ENCODE measurements at places on chromosomes 16 and 17.

DNA sequence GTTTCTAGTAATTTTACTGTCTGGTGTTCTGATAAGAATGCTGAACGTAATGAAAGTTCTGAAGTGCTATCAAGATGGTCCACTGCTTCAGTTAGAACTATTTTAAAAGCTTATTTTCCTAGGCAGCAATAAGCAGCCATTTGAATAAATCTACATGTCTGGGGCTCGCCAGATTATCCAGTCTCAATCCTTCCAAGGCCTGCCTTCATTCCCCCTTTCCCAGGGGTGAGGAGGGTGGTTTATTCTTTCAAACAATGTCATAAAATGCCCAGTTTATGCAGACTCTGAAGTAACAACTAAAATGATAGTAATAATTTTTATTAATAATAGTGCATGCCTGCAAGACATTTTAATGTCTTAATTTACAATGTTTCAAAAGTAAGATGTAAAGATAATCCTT is 2.4 kb downstream of the CDH11 start:
- H3K36me3 ChIP-seq = peaks cover 3% of the 10 kb centered on the region
- H3K4me1 ChIP-seq = peaks cover 12% of the 10 kb centered on the region
- peak overlapping the region; percentile 79 for H3K27ac ChIP-seq
- H3K4me3 ChIP-seq = peak overlapping the region; percentile 93

GRCh38 chr17:49891271-49891670 is 43.4 kb upstream of the TAC4 start:
- H3K27me3 ChIP-seq = peaks cover 64% of the 10 kb centered on the region
- H3K4me1 ChIP-seq = peaks cover 4% of the 10 kb centered on the region
- no peak overlapping the region for H3K27ac ChIP-seq
- no peak overlapping the region for H3K4me3 ChIP-seq
- no peak for DNase-seq
- H3K36me3 ChIP-seq = no peaks in the 10 kb centered on the region

DNA sequence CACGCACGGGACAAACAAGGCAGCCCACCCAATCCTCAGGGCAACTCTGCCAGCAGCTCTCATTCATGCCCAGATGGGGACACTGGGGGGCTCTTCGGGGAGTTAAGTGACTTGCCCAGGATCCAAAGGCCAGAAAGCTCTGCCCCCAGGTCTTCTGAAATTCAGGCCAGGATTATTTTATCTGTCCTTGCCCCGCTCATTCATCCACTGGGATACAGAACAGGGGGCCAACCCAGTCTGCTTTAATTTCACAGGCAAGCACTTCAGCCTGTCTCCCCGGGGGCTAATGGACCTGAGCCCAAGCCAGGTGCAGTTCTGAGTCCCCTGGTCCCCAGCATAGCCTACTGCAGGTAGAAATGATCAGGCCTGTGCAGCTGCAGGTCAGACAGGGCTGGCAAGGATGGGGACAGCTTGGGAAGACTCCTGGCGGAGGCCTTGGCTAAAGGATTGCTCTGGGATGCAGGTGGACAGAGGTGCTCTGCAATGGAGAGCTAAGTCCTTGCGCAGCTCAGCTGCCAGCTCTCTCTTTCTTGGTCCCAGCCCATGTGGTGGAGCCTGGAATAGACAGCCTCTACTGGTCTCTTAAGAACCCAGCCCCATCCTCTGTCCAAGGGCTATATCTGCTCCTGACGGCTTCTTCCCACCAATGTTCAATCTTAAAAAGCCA is 766 bp upstream of the B3GNT9 start:
- peaks cover 33% of the 10 kb centered on the region for H3K36me3 ChIP-seq
- H3K4me1 ChIP-seq = peaks cover 44% of the 10 kb centered on the region
- peak; percentile 24 for DNase-seq
- H3K27ac ChIP-seq = no peak overlapping the region
- H3K27me3 ChIP-seq = peaks cover 32% of the 10 kb centered on the region

- H3K27ac ChIP-seq = no peak overlapping the region
- H3K4me3 ChIP-seq = no peak overlapping the region
- peaks cover 15% of the 10 kb centered on the region for H3K36me3 ChIP-seq
Observed at GRCh38 chr17:68033636-68034451, 1.7 kb upstream of the KPNA2 start.

DNA sequence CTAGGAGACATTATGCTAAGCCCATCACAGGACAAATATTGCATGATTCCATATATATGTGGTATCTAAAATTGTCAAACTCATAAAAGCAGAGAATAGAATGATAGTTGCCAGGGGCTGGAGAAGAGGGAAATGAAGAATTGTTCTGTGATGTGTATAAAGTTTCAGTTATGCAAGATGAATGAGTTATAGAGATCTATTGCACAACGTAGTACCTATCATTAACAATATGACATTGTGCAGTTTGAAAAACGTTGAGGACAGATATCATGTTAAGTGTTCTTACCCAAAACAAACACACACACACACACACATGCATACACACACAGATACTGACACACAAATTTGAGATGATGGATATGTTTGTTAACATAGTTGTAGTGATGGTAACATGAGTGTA is 871.6 kb upstream of the GOT2 start:
- H3K4me3 ChIP-seq = no peak overlapping the region
- DNase-seq = no peak
- no peak overlapping the region for H3K27ac ChIP-seq
- no peaks in the 10 kb centered on the region for H3K36me3 ChIP-seq
- H3K27me3 ChIP-seq = no peaks in the 10 kb centered on the region
- no peaks in the 10 kb centered on the region for H3K4me1 ChIP-seq

- H3K4me1 ChIP-seq = peaks cover 9% of the 10 kb centered on the region
- H3K27me3 ChIP-seq = no peaks in the 10 kb centered on the region
- H3K4me3 ChIP-seq = no peak overlapping the region
- no peaks in the 10 kb centered on the region for H3K36me3 ChIP-seq
- no peak for DNase-seq
Observed at GRCh38 chr17:31073411-31073810, 21.4 kb upstream of the NF1 start.

DNA sequence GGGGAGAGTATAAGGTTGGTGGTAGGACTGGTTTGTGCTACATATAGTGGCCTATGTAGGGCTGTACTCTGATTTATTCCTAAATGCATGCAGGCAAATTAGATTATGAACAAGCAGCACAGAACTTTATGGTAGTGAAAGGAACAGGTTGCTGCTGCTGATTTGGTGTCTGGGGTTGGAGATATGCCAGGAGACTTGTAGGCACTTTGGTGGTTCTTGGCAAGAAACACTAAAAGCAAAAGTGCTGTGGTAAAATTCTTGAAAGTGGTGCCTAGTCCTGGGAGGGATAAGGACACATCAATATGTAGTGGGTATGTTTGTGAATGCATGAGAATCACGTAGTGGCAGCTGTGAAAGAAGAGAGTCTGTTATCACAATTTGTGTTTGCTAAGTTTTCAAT is 2126.0 kb downstream of the TP53TG3F start:
- H3K27ac ChIP-seq = no peak overlapping the region
- no peak for DNase-seq
- H3K36me3 ChIP-seq = no peaks in the 10 kb centered on the region

- no peak overlapping the region for H3K27ac ChIP-seq
- no peaks in the 10 kb centered on the region for H3K27me3 ChIP-seq
- peaks cover 2% of the 10 kb centered on the region for H3K4me1 ChIP-seq
- DNase-seq = peak; percentile 18
Observed at GRCh38 chr17:49739641-49740271, 24.2 kb downstream of the FAM117A start.

GRCh38 chr17:68399638-68400403 is 57.5 kb downstream of the WIPI1 start:
- peak overlapping the region; percentile 67 for H3K4me3 ChIP-seq
- DNase-seq = peak; percentile 96
- no peaks in the 10 kb centered on the region for H3K36me3 ChIP-seq
- H3K4me1 ChIP-seq = peaks cover 7% of the 10 kb centered on the region
- H3K27me3 ChIP-seq = no peaks in the 10 kb centered on the region

GRCh38 chr16:47082099-47082865 is 61.5 kb downstream of the NETO2 start:
- H3K27ac ChIP-seq = no peak overlapping the region
- H3K4me1 ChIP-seq = peaks cover 2% of the 10 kb centered on the region
- no peak overlapping the region for H3K4me3 ChIP-seq
- DNase-seq = no peak
- no peaks in the 10 kb centered on the region for H3K36me3 ChIP-seq
- no peaks in the 10 kb centered on the region for H3K27me3 ChIP-seq

GRCh38 chr16:66159987-66160386 is 206.5 kb upstream of the CDH5 start:
- H3K4me1 ChIP-seq = peaks cover 5% of the 10 kb centered on the region
- H3K36me3 ChIP-seq = no peaks in the 10 kb centered on the region
- H3K27me3 ChIP-seq = peaks cover 3% of the 10 kb centered on the region
- H3K27ac ChIP-seq = no peak overlapping the region
- H3K4me3 ChIP-seq = no peak overlapping the region
- peak; percentile 24 for DNase-seq

DNA sequence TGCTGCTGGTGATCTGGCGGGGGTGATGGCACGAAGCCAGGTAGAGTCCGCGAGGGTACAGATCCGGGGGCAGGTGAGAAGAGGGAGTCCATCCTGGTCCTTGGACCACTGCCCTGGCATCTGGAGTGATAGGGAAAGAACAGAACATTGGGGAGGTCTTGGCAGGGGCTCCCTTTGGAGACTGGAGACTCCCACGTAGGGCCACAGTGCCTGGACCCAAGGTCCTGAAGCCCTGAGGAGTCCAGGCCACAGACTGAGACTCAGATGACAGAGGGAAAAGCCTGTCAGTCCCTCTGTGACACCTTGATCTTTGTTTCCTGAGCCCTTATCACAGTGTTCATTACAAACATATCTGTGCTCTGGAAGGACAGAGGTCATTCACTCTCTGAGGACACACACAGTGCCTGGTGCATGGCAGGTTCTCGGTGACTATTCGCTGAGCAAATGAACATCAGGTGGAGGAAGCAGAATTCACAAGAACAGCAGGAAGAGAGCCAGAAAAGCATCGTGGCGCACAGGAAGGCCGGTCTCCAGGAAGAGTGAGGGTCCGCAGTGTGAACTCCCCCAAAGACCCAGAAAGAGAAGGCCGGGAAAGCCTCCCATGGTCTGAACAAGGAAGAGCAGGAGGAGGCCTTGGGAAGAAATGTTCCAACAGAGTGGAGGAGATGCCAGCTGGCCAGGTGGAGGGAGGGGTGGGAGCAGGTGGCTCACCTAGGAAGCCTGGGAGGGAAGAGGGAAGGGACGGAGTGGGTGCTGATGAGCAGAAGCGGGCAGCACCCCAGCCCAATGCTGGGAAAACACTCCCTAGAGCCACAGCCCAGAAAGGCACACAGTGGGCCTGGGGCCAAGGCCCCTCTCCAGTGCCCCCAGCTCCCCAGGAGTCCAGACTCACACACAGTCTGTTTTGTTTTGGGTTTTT is 20.5 kb downstream of the PEMT start:
- H3K27ac ChIP-seq = no peak overlapping the region
- no peak for DNase-seq
- peaks cover 19% of the 10 kb centered on the region for H3K36me3 ChIP-seq
- no peak overlapping the region for H3K4me3 ChIP-seq

DNA sequence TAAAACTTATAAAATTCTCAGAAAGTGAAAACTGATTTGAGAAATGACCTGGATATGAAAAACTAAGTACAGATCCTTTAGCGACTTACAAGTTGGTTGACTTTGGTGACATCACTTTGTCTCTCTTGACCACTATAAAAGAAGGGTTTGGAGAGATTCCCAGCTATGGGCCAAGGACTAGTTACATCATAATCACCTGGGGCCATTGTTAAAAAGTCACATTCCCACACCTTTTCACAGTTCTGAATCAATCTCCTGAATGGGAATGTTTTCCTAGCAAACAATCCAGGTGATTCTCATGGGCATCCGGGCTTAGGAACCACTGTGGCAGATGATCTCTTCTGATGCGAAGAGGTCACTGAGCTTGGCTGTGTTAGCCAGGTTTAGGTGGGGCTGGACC is 620 bp upstream of the VWA3A start:
- H3K36me3 ChIP-seq = no peaks in the 10 kb centered on the region
- no peak overlapping the region for H3K27ac ChIP-seq
- H3K27me3 ChIP-seq = peaks cover 3% of the 10 kb centered on the region
- no peak for DNase-seq

DNA sequence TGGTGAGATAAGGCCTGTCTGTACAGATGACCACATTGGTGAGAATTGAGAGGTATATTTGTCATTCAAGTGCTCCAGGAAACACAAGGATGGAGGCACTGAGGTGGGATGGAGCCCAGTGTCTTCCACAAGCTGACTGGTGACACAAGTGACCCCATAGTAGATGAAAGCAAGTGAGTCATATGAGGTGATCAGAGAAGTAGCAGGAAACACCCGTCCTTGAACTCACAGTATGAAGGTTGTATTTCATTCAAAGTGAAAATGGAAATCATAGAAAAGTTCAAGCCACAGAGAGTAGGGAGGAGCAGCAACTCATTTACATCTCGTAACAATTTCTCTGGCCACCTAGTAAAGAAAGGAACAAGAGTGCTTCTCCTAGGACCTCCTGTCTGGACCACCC is 609.8 kb downstream of the HS3ST4 start:
- no peaks in the 10 kb centered on the region for H3K36me3 ChIP-seq
- H3K4me1 ChIP-seq = no peaks in the 10 kb centered on the region
- no peak overlapping the region for H3K4me3 ChIP-seq
- no peak for DNase-seq
- no peaks in the 10 kb centered on the region for H3K27me3 ChIP-seq

- no peak for DNase-seq
- peaks cover 13% of the 10 kb centered on the region for H3K27me3 ChIP-seq
- H3K4me1 ChIP-seq = no peaks in the 10 kb centered on the region
- H3K36me3 ChIP-seq = no peaks in the 10 kb centered on the region
- no peak overlapping the region for H3K27ac ChIP-seq
Observed at GRCh38 chr17:27268394-27269085, 25.4 kb upstream of the WSB1 start.

- no peak for DNase-seq
- H3K36me3 ChIP-seq = no peaks in the 10 kb centered on the region
- H3K27ac ChIP-seq = no peak overlapping the region
- H3K4me1 ChIP-seq = no peaks in the 10 kb centered on the region
- no peak overlapping the region for H3K4me3 ChIP-seq
Observed at GRCh38 chr17:79215631-79216030, 141.0 kb downstream of the ENGASE start.

GRCh38 chr17:29959658-29960337 is 18.4 kb downstream of the EFCAB5 start:
- H3K4me3 ChIP-seq = no peak overlapping the region
- H3K4me1 ChIP-seq = no peaks in the 10 kb centered on the region
- DNase-seq = no peak
- no peaks in the 10 kb centered on the region for H3K36me3 ChIP-seq
- no peak overlapping the region for H3K27ac ChIP-seq

DNA sequence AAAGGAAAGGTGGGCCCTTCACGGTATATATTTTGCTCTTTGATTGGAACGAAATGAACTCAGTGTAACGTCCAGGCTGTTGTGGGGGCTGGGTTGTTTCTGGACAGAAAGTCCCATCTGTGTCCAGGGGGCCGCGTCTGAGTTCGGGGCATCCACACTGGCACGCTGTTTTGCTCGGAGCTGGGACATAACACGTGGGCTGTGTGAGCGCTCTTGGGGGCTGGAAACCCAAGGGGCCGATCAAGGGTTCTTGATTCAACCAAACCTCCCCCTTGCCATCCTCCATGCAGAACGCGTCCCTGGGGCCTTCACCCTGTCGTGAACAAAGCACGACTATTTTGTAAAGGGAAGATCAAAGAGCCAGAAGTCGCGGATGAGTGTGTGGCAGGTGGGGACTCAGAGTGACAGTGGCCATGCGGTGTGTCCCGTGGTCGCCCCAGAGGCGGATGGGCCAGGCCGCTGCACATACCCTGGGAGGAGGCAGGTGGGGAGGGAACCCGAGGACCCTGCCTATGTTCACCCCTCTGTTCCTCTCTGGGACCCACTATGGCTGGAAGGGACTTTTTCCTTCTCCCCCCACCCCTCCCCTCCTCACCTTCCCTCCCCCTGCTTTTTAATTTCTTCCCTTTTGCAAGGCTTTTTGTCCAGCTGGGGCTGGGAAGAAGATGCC is 387.2 kb downstream of the SEC14L1 start:
- DNase-seq = no peak
- peaks cover 43% of the 10 kb centered on the region for H3K27me3 ChIP-seq
- no peaks in the 10 kb centered on the region for H3K36me3 ChIP-seq
- H3K4me1 ChIP-seq = peaks cover 16% of the 10 kb centered on the region

Measured in mesenchymal stem cell (in vitro differentiated cells and primary cell).